ENCODE measurements at places on chromosomes 2 and 18.
A peak's percentile ranks its signal among the peaks of the same experiment; 100 is the strongest.

- no peak for DNase-seq
Observed at GRCh38 chr2:190376591-190377245, 31.4 kb upstream of the MFSD6 start.

- no peak for DNase-seq
Observed at GRCh38 chr2:95308426-95308990, 11.4 kb downstream of the KCNIP3 start.

GRCh38 chr2:173099804-173100203 lies 24.2 kb downstream of the MAP3K20 start:
- no peak for DNase-seq

DNA sequence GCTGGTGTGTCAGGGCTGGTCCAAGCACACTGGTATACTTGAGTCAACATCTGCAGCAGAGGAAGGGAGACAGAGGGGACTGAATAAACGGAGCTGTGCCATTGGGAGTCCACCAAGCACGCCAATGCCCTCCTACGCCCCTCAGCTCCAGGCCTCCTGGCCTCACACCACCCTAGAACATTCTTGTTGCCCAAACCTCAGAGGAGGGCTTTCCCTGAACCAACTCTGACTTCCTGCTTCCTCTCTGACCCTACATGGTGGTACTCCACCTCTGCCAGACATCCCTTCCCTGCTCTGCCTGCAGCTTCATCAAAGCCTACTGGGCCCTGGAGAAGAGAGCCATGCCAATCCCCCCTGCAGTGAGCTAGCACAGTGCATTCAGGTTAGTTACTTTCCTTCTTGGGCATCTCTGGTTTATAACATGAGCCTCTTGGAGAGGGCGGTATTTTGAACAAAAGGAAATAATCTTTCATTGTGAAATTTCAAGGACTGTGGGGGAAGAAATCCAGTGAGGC lies 54.4 kb downstream of the ZBTB7C start:
- DNase-seq = no peak

DNA sequence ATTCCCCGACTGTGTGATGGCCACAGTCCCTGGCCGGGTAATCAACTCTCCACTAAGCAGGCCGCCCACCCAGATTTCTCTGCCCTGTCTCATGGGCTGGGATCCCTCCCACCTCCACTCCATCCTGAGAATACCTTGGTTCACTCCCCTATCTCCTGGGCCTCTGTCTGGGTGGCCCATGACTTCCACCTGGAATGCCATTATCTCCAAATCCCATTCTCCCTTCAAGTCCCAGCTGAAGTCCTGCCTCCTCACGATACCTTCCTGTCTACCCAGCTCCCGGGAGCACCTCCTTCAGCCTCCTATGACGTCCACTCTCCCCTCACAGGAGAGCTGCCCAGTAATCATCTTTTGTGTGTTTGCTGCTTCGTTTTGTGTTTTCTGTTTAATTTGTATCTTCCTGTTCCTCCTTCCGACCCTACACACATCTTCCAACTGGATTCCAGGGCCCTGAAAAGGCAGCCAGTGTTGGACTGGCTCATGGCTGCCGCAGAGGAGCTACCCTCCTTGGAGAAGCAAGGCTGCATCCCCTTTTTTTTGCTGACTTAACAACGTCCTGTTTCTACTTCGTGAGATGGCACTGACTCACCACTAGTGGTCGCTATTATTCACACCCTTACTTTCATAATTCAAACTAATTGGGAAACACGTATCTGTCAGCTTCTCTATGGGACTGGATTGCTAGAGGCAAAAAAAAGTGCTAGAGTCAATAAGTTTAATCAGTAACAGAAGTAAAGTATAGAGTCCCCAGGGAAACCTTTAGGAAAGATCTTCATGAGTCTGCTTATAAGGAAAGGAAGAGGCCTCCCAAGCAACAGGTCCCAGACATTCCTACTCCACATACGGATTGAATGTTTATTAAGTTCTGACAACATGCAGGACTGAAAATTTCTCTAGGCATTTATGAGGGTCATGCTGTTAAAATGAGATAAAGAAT lies 171.9 kb upstream of the GATA6 start:
- DNase-seq = peak; percentile 34

DNA sequence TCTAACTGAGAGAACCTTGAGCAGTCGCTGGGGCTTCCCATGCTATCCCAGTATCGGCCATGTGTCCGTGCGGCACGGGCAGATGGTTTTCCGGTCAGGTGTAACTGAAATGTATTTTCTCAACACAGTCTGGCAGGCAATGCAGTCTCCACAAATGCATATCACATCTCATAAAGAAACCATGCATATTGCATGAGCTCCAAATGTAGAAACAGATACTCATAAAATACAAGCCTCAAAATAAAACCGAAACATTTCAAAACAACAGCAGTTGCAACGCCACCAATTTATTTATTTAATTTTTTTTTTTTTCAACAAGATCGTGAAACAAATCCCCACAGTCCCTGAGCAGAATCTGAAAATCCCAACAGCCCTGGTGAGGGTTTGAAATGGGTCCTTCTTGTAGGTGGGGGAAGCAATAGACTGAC lies 299.4 kb downstream of the LPIN1 start:
- DNase-seq = no peak

- no peak for DNase-seq
Observed at GRCh38 chr18:1483385-1483784, 578.7 kb downstream of the ADCYAP1 start.

- no peak for DNase-seq
Observed at GRCh38 chr2:45699032-45699658, 47.7 kb downstream of the PRKCE start.

DNA sequence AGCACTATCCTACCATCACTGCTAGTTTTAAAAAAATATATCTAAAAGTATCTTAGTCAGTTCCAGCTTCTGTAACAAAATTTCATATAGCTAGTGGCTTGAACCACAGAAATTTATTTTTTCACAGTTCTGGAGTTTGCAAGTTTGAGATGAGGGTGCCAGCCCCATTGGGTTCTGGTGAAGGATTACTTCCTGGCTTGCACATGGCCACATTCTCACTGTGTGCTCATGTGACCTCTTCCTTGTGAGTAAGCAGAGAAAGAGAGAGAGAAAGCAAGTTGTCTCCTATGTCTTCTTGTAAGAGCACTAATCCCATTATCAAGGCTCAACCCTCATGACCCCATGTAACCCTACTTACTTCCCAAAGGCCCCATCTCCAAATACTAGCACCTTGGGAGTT lies 158.9 kb downstream of the DOK6 start:
- no peak for DNase-seq

GRCh38 chr2:53633441-53633840 lies 134.2 kb upstream of the CHAC2 start:
- no peak for DNase-seq

DNA sequence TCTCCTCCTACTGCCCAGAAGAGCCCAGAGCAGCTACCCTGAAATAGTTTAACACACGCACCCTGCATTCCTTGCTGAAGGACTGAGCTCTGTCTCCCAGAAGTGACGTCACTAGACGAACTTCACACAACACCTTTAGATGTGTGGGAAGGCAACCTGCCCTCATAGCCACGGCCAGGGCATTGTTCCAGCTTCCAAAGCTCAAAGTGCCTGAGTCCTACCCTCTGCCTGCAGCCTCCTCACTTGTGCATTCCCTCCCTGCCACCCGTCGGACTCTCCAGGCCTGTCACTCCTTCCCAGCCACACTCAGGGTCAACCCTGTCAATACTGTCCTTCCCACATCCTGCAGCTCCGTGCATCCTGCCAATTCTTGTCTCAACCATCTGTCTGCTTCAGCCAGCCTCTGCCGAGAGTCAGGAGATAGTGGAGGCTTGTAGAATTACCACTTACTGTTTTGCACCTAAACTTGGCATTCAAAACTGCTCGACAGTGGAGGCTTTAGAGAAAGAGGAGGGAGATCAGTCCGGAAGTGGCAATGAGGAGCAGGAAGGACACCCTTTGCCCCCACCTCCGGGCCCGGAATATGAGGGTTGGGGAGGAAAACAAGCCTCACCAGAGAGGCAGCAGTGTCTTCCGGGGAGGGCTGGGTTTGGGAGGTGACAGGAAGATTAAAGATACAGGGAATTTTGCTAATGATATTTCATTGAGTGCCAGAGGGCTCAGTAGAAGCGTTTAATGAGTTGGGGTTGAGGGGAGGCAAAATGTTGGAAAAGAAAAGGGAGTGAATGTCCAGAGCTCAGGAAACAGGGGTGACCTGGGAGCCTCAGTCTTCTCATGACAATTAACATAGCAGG lies 72.3 kb upstream of the ATG16L1 start:
- DNase-seq = no peak

Measured in NCI-H748 treated with DMSO at 0.1 percent for 48 hours (cell line).